ENCODE measurements at places on chromosomes 13 and 19. TPM values are rescaled to one million over a fixed set of nuclear protein-coding genes. Genes with fewer than 3 reads are reported as not detected.

The OVOL3 gene
- total RNA-seq = not detected

The GPR4 gene
- total RNA-seq = 0.84 TPM

The LINGO3 gene
- total RNA-seq = 0.05 TPM

The CCNE1 gene
- total RNA-seq = 19.5 TPM

The TEX101 gene
- not detected for total RNA-seq

The FBN3 gene
- total RNA-seq = under 0.01 TPM

The NLRP5 gene
- total RNA-seq = not detected

The FREM2 gene
- total RNA-seq = 1.7 TPM

The GIPC3 gene
- total RNA-seq = 0.23 TPM

The ATG4D gene
- total RNA-seq = 10.1 TPM

The FAM32A gene
- 46.2 TPM for total RNA-seq

The LATS2 gene
- 7.0 TPM for total RNA-seq

The ZNF285 gene
- 0.67 TPM for total RNA-seq

The SLC25A41 gene
- 0.14 TPM for total RNA-seq

The KIR2DL4 gene
- total RNA-seq = 0.25 TPM

The LRCH1 gene
- 6.6 TPM for total RNA-seq

The FOXO1 gene
- total RNA-seq = 6.4 TPM

The ATP4B gene
- total RNA-seq = not detected

The CEACAM1 gene
- 19.0 TPM for total RNA-seq

The TUBA3C gene
- not detected for total RNA-seq

The BRCA2 gene
- total RNA-seq = 10.8 TPM

The DAND5 gene
- not detected for total RNA-seq

The TSPAN16 gene
- total RNA-seq = not detected

The ABHD17A gene
- total RNA-seq = 25.4 TPM

The BSPH1 gene
- not detected for total RNA-seq

The PALM3 gene
- 1.4 TPM for total RNA-seq

The SERPINE3 gene
- not detected for total RNA-seq

The GPR183 gene
- total RNA-seq = 4.0 TPM

The HPN gene
- total RNA-seq = 130 TPM

The BSG gene
- 80.4 TPM for total RNA-seq

The CEACAM19 gene
- total RNA-seq = 1.6 TPM

The ADM5 gene
- total RNA-seq = 0.84 TPM

The FCER2 gene
- total RNA-seq = 0.14 TPM

The ZNF155 gene
- 5.5 TPM for total RNA-seq

The ZNF557 gene
- total RNA-seq = 5.4 TPM

The CYP2S1 gene
- 1.6 TPM for total RNA-seq

The IGLON5 gene
- total RNA-seq = 0.25 TPM

The CACTIN gene
- total RNA-seq = 13.2 TPM

The ZNF541 gene
- total RNA-seq = 0.08 TPM

The ANGPTL8 gene
- 32.4 TPM for total RNA-seq

The ZNF790 gene
- total RNA-seq = 5.3 TPM

The DLL3 gene
- not detected for total RNA-seq

The LIN37 gene
- 7.0 TPM for total RNA-seq

The IGFL2 gene
- total RNA-seq = not detected

The CATSPERD gene
- not detected for total RNA-seq

The IFNL1 gene
- total RNA-seq = not detected

The WDR87 gene
- total RNA-seq = not detected

The SPACA4 gene
- total RNA-seq = not detected

The KLK12 gene
- total RNA-seq = not detected

The MBD3L3 gene
- total RNA-seq = not detected

The PLPPR3 gene
- total RNA-seq = not detected

Measured in liver (tissue), 10 donors.